Bronchial epithelial cell (primary cell): ENCODE measurements at places on chromosomes 3 and 15.

DNA sequence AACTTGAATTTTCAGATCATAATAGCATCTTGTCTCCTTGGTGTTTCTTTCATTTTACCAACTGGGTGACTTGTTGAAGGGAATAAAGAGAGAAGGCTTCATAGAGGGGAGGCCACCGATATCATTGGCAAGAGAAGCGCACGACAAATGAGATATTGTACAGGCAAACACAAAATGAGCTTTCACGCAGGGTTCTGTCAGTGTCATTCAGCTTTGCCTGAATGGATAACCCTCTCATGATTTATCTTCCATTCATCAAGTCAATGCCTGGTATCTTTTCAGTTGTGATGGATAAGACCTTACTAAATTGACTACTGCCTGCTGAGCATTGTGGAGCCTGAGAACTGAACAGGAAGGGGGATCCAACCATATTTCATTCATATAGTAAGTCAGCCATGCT, 188.6 kb upstream of the EPHA3 start:
- no peak for DNase-seq

GRCh38 chr15:68561901-68562300, 16.9 kb upstream of the CORO2B start:
- DNase-seq, result no peak

DNA sequence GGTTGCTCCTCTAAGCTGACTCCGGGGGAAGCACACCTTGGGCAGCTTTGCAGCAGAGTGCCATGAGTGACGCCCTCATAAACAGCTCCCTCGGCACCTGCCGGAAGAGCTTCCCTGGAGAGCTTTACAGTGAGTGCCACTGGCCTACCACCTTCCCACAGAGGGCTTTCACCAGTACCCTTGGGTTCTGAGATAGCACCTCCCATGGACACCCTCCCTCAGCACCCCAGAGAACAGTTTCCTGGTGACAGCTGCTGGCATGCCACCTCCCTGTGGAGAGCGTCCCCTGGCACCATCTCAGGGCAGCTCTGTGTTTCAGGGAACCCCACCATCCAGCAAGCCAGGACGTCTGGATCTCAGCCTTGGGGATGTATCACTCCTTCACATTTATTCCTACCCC, 49.1 kb downstream of the RUBCN start:
- no peak for DNase-seq

GRCh38 chr3:94004301-94004910, 24.0 kb downstream of the STX19 start:
- peak; percentile 59 for DNase-seq

DNA sequence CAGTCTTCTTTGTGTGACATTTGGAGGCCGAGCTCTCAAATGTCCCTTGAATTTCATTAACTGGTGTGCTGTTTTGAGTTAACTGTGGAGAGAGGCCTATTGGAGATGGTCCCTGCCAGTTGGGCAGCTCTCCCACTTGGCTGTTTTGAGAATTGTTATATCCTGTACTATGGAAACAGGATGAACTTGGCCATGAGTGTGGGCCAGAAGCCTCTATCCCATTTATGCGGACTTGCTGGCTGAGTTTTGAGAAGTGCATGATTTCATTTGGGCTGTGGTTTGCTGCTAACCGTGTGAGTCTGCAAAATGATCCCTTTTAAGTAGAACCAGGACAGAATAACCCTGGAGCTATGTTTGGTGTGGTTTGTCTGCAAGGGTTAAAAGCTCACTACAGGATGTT, 366.0 kb downstream of the PTPRG start:
- DNase-seq, result no peak

- DNase-seq, result no peak
Measured at GRCh38 chr3:186042036-186042435, 66.9 kb downstream of the ETV5 start.

DNA sequence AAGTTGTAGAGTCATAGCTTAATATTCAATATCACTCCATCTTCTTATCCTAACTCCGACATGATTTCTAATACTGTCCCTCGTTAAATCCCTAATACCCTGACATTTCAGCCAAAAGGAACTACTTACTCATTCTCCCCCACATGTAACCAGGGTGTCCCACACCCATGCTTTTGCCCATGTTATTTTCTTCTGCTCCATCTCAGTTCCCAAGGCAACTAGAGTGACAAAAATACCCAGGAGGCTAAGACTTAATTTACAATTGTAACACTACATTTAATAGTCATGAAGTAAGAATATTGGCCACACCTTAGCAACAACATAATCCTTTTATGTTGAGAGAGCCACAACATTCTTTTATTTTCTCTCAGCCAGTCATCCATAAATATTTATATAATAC, 248.5 kb upstream of the TGFBR2 start:
- DNase-seq, result peak; percentile 72

- DNase-seq, result no peak
Measured at GRCh38 chr3:42773409-42773751, 327 bp upstream of the CCDC13 start.

- DNase-seq, result no peak
Measured at GRCh38 chr3:119989981-119990655, 104.1 kb downstream of the GSK3B start.

DNA sequence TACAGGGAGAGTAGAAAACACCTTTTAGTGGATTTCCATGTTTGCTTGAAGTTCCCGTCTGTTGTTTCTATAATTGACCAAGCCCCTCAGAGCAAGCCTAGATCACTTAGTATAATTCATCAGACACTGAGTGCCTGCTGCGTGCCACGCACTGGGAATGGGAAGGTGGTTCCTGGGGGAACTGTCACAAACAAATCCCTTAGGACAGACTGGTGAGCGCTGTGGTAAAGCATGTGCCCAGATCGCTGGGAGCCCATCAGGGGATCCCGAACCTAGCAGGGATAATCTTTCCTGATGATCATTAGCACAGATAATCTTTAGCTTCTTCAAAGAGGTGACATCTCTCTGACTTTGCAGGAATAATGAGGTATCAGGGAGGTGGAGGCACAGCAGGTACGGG, 9.6 kb downstream of the MRPS11 start:
- DNase-seq, result no peak

DNA sequence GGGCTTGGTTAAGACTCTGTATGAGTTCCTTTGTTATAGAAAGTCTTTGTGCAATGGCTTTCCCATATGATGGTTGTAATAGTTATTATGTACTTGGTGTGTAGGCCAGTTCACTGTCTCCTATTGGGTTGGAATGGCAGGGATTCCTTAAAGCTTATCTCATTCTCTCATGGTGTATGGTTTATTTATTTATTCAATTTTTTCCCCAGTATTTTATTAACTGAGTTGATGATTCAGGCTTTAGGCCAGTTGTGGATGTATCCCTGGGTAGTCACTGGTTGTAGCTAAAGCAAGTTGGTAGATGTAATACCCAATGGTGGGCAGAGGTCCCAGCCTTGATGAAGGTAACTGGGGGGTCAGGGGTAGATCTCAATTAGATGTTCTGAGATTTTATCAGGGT, 349.4 kb downstream of the DOCK3 start:
- no peak for DNase-seq

GRCh38 chr3:147615035-147615434, 205.9 kb downstream of the ZIC1 start:
- no peak for DNase-seq

GRCh38 chr3:185760088-185760487, 64.8 kb downstream of the IGF2BP2 start:
- DNase-seq, result no peak

DNA sequence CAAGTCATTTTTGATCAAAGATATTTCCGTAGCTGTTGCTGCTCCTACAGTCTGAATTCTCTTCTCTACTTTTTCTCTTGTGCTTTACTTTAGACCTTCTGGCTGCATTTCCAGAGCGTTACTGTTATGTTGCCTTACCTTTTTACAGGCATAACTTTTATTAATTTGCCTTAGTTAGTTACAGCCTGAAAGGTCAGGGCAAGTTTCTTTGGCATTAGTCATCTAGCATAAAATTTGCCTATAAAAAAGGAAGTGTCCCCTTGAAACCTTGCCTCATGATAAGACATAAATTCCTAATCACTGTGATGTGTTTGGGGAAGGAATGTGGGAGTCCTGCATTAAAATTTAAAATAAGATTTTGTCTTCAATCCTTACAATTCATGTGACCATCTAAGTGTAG, 618.5 kb downstream of the NR2F2 start:
- no peak for DNase-seq

DNA sequence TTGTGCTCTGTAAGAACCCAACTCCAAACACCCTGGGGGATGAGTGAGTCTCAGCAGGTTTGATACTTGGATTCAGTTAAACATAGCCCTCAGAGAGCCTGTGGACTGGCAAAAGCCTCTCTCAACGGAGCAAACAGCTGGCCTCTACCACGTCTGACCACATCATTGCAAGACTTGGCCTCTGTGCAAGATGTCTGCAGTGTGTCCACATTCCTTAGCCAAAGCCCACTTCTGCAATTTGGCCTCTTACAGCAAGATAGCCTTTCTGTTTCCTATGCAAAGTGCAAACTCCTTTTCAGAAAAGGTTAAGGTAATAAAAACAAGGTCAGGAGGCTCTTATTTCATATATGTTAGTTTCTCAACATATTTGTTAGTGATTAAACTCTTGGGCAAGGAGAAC, 27.9 kb downstream of the FBN1 start:
- no peak for DNase-seq

DNA sequence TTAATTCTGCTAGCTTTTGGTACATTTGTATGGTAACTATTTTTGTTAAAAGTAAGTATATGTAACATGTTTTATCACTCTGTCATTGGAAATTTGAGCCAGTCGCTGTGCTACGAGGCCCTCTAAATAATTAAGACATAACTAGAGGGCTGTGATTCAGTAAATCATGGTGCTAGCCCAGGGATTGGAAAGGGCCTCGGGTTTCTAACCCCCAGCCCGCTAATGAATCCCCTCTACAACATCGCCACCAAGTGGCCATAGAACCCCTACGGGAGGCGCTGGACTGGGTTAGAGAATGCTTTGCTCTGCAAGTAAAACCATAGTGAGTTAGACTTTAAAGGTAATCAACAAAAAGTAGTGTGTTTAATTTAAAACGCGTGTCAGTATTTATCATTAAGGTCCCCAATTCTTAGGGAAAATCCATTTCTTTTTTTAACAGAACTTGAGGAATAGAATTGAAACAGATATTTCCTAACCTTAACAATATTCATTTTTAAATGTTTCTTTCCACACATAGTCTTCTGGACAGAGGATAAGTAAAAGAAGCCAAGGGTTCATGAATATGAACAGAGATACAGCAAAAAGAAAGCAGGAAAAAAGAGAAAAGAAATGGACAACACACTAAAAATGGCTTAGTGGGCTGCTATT, 744.7 kb downstream of the EPHA3 start:
- DNase-seq, result peak; percentile 7

DNA sequence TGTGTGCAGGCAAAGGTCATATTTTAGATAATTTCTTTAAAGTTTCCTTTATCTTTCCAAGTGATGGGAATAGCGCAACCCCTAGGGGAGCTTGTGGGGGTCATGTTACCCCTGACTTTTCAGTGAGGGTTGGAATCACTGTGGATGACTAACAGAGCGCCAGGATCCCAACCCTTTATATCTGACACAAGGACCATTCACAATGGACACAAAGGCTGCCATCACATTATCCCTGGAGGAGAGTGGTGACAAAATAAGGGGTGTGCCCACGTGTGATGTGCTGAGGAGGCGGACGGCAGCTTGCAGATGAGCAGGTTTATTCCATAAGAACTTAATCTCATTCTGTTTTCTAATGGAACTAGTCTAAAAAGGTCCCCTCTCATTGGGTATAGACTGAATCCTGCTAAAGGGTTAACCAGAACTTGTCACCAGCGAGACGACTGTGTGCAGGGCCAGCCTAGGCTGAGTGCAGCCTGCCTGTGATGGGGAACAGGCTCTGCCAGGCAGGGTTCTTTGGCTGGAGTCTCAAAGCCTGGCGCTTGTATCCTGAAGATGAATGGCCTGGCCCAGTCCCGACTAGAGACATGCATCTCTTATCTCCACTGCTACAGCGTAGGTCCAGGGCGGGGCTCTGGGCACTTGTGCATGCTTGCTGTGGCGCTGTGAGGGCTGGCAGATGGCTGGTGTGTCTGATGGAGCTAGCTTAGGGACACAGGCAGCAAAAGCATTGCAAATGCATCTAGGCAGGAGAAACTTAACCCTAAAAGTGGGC, 50.2 kb downstream of the CHDH start:
- peak; percentile 14 for DNase-seq

- peak; percentile 73 for DNase-seq
Measured at GRCh38 chr3:27125821-27126501, 243.2 kb downstream of the NEK10 start.

- DNase-seq, result no peak
Measured at GRCh38 chr15:54810031-54810430, 386.7 kb downstream of the RSL24D1 start.

DNA sequence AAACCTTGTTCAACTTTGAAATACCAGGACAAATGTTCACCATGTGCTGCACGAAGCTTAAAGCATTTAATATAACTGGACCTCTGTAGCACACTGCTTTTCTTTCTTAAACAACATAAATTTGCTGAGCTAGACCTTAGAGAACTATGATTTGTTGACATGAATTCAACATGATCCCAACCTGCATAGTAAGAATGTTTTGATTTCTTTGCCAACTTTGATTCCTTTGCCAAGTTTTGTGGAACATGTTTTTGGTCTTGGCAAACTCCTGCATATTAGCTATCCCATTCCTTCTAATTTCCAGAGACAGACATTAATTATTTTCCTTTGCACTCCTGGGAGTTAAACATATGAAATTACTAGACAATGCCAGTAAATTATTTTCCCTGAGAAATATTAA, 197.2 kb upstream of the RBMS3 start:
- no peak for DNase-seq

DNA sequence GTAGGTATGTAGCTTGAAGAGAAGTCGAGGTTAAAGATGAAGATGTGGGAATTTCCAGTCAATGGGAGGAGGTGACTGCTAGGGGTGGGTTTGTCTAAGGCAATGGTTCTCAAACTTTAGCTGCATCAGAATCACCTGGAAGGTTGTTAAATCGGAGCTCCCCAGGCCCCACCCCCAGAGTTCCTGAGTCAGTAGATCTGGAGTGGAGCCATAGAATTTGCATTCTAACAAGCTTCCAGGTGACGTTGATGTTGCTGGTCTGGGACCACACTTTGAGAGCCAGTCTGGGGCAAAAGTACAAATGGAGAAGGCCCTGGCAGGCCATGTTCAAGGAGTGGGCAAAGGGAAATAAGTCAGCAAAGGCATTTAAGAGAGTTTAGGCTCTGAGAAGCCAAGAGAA, 69.1 kb downstream of the CMTM8 start:
- DNase-seq, result peak; percentile 56

- DNase-seq, result no peak
Measured at GRCh38 chr3:39190281-39191025, 1.9 kb downstream of the XIRP1 start.

DNA sequence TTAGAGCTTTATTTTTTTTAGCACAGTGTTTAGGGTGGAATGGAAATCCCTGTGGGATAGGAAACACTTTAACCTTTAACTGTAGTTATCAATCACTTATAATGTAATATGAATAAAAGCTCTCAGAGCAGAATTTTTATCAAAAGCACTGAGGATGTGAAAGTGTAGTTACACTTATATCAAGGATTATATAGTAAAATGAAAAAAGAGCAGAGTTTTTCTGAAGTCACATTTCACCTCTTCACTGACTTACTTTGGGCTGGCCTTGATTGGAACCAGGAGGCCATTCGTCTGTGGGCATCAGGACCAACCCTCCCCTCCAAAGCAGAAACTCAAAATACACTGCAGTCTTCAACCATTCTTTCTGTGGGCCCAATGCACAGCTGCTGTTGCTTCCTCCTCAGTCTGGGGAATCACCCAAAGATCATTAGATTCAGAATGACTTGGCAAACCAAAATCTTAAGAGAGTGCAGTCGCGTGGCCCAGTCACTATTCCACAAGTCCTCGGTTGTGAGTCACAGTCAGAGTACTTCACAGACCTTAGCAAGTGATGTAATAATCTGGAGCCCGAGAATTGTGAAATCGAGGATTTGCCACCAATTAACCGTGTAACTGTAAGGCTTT, 132.6 kb upstream of the COL8A1 start:
- DNase-seq, result peak; percentile 16
